ENCODE measurements at places on chromosomes 6 and 20.

- DNase-seq, result no peak
These were observed 260.6 kb upstream of the SASH1 start for GRCh38 chr6:148082044-148082443.

- no peak for DNase-seq
These were observed 150.3 kb upstream of the INSM1 start for GRCh38 chr20:20217621-20218020.

DNA sequence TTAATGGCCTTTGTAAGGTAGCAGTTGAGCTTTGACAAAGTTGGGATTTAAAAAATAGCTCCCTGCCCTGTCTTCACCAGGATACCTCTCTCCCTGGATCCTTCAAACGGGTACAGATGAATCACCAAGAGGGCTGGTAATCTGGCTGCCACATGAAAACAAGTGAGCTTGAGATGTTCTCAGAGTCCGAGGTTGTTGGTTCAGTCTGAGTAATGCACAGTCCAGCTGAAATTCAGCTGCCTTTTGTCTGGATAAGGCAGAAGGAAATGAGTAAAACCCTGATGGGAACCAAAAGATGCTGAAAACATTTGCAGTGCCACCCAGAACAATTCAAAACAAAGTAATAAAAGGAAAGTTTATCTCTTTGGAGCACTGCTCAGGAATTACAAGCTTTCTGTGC is 86.8 kb downstream of the GJA1 start:
- no peak for DNase-seq

DNA sequence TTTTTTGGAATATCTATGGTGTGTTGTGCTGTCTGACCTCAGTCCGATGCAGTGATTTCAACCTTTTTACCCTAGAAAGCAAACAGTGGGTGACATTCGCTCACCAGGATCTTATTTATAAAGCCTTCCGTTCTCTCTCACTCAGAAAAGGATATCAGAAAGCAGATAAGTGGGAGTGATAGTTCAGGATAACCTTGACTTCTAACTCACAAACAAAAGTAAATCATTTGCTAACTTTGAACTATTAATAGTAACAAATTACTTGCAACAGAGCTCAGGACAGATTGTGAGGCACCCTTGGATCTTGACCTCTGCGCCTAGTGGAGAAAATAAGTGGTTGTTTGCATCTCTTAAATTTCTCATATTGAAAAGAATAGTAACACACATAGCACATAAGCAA is 637.1 kb upstream of the CITED2 start:
- no peak for DNase-seq

DNA sequence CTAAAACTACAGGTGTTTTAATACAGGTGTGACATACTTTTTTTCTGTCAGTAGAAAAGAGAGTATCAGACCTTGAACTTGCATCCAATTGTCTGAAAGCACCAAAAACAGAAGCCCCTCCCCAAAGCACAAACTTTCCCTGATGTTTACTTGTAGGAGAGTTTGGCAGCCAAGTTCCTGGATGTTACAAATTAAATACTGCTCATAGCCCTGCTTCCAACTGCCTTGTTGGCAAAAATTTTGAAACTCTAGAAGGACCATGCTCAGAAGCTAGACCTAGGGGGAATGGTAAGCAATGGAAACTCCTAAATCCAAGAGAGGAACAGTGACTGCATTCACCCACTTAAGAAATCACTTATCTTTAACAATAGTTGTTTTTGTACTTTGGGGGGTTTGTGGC is 17.0 kb upstream of the ARG1 start:
- no peak for DNase-seq

GRCh38 chr6:125363039-125363823 is 61.5 kb upstream of the HDDC2 start:
- DNase-seq, result peak; percentile 49

DNA sequence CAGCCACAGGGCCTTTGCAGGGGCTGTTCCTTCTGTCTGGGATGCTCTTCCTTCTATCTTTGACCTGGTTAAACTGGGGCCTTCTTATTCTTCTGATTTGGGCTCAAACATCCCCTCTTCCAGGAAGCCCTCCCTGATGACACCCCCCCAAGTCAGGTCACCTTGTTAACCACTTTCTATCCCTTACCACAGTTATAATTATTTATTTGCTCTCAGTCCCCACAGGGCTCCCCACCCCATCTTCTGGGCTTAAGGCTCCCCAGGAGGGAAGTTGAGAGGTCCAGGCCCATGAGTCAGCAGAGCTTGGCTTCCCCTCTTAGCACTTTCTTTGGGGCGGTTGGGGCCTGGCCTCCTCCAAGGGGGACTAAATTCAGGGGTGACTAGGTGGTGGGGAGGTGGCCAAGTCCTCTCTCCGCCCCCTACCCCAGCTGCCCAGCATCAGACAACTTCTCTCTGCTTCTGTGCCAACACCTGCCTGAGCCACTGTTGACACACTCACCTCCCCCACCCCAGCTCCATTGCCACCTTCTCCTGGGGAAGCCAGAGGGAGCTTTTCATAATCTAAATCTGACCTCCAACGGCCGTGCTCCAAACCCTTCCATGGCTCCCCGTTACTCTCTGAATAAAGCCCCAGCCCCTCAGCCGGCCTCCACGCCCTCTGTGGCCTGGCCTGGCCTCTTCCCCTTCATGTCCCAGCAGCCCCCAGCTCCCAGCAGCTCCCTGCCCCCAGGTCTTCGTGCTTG is 70.0 kb downstream of the CEBPB start:
- DNase-seq, result no peak

DNA sequence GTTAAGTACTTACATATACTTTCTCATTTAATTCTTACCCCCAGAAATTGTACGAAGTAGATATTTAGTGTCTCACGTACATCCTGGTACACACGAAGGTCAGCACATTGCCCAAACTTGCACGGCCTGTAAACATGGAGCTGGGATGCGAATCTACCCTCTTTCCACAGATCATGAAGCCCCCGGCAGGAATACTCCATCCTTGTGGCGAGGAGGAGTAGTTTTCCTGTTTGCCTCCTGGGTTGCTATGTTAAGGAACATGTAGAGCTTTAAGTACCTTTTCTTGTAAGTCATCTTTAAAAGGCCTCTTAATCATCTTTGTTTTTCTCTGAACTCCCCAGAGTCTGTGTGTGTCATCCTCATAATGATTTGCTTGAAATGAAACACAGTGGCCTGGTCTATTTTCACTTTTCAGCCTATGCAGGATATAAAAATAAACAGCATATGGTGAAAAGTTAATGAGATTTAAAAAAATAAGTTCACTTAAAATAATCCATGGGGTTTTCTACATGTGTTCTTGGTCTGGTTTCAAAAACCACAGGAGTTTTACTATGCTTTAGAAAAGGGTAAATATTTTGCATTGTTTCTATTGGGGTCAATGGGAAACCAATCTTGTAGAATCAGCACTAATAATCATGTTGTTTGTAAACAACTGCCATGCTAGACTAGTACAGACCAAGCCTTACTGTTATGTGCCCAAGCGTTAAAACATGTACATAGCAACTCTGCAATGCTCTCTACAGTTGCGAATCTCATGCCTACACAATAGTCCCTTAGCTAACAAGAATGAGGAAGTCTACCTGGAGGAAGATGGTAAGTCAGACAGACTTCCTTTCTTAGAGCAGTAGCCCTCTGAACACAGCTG is 9.3 kb upstream of the ARID1B start:
- no peak for DNase-seq

DNA sequence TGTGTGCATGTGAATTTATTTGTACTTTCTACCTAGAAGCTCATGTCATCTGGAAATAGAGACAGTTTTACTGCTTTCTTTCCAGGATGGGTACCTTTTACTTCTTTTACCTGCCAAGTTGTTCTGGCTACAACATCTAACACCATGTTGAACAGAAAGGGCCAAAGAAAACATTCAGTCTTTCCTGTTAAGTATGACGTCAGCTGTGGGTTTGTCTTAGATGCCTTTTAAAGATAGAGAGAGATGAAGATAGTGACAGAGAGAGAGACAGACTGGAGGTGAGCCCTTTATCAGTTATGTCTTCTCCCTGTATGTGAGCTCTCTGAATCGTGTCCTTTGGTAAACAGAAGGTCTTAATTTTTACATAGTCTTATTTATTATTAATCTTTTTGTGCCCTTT is 3.4 kb upstream of the DACT2 start:
- no peak for DNase-seq

DNA sequence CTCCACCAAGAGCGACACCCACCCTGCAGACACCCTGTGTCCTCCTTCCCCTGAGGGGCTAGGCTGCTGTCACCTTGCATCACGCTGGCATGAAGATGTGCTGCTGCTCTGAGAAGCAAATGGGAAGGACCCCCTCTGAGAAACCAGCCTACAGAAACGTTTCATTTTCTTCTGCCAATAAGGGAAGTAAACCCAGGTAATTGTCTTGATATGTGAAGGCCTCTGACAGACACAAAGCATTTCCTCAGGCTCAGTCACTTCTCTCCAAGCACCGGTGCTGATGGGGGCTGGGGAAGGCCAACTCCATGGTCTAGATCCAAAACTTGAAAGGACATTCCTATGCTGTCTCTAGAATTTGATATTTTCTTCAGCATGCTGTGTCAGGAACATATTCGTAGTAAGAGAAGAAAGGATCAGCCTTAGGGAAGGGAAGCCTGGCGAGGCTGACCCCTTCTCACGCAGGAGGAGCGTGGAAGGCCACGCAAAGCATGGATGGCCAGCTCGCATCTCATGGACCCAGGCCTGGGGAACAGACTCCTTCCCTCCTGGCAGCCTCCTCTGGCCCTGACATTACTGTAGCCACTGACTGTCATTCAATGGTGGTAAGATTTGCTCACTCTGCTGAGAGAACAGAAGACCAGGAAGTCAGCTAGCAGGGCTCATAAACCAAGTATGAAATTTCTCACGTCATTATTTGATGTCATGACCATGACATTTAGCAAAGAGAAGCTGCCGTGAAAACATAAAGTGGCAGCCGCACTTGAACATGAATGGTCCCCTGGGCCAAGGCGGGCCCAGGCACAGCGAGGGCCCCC is 20.4 kb downstream of the ACSS1 start:
- no peak for DNase-seq

DNA sequence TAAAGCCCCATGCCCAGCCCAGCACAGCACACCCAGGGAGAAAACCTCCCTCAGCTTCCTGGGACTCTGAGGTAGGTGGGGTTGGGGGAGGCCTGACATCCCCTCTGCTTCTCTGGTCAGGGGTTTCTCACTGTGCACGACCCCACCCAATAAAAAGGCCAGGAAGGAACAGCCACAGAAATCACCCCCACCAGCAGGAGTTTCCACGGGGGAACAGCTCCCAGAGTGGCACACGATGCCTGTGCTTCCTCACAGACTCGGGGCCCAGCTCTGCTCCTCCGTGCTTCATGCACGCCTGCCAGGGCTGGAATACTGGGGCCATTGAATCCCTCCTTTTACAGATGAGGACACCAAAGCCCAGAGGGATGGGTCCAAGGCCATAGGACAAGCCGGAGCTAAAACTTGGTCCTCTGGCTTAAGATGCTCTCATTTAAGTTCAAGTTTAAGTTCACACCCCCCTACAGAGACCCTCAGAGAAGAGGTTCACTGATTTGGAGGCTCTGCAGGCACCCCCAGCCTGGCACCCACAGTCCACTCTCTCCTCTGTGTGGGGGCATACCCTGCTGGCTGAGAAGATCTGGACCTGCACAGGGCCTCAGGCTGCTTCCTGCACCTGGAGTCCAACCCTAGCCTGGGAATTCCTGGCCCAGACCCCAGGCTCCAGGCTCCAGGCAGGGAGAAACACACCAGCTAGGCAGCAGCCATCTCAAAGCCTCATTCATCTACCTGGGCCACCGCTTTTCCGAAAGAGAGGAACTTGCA is 14.3 kb downstream of the ACSS1 start:
- no peak for DNase-seq

DNA sequence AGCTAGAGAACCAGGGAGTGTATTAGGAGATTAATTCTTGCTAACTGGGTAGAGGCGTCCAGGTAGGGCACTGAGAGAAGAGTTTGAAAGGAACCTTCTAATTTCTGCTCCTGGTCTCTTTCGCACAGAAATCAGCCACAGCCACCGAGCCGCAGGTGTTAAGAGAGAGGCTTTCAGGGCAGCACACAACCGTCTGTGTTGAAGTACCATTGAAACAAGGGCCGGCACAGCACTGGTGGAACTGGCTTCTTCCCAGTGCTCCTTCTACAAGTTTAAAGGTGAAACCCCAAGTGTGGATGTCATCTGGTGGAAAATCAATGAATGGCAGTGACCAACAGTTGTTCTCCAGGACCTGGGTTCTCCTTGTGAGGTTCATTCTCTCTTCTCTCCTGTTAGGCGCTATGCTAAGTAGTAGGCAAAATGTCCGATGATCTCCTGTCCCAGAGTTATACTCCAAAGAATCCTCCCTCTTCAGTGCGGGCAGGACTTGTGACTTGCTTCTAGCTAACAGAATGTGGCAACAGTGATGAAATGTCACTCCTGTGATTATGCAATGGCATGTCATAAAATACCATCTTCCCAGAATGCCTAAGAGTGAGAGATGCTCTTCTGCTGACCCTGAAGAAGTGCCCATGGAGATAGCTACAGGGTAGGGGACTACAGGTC is 15.0 kb upstream of the RIN2 start:
- no peak for DNase-seq

DNA sequence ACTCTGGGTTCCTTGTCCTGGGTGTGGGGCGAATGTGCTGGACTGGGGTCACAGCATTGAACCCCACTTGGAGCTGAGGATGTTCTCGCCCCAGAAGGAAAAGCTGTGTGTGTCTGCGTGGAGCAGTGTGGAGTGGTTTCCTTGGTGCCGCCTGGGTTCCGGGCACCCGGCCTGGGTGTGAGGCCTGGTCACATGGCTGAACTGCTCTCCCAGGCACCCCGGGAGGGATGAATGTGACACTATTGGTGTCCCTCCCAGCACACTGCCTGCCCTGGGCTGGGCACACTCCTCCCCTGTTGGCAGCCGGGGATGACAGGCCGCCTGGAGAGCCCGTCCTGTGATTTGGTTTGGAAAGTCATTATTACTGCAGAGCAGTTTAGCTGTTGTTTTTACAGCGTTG is 12.3 kb downstream of the MYT1 start:
- DNase-seq, result no peak

DNA sequence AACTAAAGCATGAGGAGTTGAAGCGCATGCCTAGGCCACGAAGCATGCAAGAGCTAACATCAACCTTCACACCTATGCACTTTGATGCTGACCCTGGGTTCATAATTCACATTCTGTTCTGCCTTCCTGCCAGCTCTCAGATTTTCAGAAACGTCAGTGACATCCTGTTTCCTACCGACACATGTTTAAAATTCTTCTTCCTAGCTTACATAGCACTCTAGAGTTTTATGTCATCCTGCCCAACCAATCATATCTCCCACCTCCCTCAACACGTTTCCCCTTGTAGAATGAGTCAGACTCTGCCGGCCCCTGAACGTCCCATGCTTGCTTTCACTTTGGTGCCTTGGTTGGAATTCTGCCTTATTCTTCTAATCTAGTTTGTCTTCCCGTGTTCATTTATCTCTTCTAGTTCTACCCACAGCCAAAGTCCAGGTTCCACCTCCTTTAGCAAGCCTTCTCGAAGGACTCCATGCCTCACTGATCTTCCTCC is 97.2 kb upstream of the MAP7 start:
- no peak for DNase-seq

- DNase-seq, result no peak
These were observed 35.9 kb downstream of the RIPOR3 start for GRCh38 chr20:50655311-50655880.
